ENCODE measurements at places on chromosomes 1 and 21.
A peak's percentile ranks its signal among the peaks of the same experiment; 100 is the strongest.

DNA sequence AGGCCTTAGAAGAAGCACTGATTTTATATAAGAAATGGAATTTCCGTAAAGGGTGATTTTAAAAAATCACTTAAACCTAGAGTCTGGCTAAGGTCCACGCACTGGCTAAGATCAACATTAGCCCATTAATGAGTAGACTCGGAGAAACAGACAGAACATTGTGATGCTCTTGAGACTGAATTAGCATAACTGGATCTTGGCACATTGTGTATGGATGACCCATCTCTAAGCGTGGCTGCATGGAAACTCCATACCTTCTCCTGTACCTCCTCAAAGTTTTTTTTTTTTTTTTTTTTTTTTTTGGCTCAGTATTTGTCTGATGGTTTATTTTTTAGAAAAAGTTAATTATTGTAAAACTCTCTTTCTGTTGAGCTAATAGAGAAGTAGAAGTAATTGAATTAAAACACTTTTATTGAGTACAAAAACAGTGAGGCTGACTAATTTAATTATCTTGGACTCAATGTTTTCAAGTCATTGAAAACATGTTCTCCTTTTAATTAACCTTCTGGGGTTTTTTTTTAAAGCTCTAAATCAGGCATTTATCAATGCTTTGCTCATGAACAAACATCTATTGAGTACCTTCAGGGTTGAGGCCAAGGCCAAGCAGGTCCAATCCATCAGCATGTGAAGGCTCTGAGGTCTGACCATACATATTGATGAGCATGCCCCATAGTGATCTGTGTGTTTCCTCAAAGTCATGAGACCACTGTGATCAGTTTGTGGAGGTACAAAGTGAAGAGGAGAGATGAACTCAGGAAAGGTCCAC lies 74.0 kb downstream of the TLR5 start:
- DNase-seq, result no peak

DNA sequence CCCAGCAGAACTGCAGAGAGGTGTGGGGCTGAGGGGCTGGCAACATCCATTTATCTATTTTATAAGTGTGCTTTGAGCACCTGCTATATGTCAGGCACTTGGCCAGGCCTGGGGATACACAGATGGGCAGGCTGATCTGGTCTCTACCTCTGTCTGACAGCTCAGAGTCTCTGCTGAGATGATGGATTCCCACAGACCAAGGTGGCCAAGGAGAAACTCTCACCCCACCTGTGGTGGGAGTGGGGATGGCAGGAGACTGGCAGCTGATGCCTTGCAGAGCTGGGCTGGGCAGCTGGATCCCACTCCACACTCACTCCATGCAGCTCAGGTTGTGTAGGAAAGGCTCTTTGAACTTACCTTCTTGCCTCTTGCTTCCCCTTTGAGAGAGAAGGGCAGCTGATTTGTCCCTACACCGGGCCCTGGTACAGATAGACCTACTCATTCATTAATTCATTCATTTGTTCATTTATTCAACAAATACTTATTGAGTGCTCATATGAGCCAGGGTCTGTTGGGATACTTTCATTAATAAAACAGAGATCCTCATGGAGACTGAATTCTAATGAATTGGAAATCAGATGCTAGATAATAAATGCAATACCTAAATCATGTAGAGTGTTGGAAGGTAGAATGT lies 9.0 kb downstream of the ADORA1 start:
- DNase-seq, result peak; percentile 46

DNA sequence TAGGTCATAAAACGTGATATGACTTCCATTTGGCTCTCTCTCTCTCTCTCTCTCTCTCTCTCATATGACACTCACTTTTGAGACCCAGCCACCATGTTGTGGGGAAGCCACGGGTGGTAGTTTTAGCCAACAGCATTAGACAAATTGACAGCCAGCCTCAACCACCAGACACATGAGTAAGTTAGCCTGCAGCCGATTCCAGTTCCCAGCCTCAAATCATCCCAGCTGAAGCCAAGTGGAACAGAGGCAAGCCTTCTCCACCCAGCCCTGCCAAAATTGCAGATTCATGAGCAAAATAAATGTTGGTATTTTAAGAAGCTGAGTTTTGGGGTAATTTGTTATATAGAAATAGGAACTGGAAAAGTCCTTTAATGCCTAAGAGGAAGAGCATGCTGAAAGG lies 98.0 kb upstream of the DNAH14 start:
- no peak for DNase-seq

DNA sequence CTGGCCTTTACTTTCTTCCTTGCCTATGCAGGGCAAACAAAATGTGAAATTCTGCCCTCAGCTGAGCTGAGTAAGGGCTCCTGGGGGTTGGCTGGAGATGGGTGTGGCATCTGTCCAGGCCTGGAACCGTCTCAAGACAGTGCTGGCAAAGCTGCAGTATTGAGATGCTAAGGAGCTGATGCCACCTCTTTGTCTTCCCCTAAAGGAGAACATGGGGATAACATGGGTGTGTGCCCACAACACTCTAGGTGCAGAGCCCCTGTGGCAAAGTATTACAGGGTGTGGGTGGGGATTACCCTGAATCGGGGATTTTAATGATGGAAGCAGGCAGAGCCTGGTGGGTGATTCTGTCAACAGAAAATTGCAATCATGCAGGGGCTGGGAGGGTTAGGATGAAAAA lies 2.5 kb upstream of the ST3GAL3 start:
- no peak for DNase-seq

- DNase-seq, result no peak
Observed at GRCh38 chr1:64882574-64883255, 83.6 kb downstream of the JAK1 start.

GRCh38 chr1:46770541-46770940 lies 28.3 kb upstream of the CYP4B1 start:
- no peak for DNase-seq

DNA sequence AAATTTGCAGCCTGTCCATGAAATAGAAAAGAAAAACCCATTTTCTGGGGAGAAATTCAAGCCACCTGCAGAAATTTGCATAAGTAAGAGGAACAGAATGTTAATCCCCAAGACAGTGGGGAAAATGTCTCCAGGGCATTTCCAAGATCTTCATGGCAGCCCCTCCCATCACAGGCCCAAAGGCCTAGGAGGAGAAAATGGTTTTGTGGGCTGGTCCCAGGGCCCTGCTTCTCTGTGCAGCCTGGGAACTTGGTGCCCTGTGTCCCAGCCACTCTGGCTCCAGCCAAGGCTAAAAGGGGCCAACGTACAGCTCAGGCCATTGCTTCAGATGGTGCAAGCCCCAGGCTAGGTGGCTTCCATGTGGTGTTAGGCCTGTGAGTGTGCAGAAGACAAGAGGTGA lies 155.6 kb downstream of the PRDM2 start:
- no peak for DNase-seq

DNA sequence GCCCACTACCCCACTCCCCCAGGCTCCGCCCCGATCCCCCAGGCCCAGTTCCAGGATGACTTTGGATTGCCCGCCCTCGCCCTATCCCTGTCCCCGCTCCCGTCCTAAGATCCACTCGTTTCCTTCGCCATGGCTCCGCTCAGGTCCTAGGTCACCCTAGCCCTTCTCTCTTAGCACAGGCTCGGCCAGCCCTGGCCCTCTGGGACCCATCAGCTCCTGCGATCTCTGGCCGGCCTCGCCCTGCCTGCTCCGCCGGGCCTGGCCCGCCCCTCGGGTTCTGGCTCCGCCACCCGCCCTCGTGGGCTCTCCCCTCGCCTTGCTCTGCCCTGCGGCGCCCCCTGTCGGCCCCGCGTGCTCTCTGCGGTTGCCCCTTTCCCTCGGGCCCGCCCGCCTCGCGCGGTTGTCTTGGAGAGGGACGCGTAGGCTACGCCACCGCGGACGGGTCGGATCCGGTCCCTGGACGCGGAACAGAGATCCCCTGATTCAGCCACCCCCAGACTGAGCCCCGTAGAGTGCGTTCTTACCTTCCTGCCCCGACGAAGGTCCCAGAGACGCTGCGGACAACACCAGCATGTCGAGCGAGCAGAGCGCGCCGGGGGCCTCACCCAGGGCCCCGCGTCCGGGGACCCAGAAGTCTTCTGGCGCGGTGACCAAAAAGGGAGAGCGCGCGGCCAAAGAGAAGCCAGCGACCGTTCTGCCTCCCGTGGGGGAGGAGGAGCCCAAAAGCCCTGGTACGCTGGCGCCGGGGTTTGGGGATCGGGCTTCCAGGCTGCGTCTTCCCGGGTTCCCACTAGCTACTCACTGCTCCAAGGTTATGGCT lies at the start of gene LRRC71:
Gene LRRC71, plus strand, starts transcription at position 400 of the 820 bp plus-strand sequence. Its CDS starts 172 bp downstream, at position 572.
- DNase-seq, result peak; percentile 89

GRCh38 chr1:96581772-96582171 lies 139.8 kb upstream of the PTBP2 start:
- DNase-seq, result peak; percentile 23

DNA sequence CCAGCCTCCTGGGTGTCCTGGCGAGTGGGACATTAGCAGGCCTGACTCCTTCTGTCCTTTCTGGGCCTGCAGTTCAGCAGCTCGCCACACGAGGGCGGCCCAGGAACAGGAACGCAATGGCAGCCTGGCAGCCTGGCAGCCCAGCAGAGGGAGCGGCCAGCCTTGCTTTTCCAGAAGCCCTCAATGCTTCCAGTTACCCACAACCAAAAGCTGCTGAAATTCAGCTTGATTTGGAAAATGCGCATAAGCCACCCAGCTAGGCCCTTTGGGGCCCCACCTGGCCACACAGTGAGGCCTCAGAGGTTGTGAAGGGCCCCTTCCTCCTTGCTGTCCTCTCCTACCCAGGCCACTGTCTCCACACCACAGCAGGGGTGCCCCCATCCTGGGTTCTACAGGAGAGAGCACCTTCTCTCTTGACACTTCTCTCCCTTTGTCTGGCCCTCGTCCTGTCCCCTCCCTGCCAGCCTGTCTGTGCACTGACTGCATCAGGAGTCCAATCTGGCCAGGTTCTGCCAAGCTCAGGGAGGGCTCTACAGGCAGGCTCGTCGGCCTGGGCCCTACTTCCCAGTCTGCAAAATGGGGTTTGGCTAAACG lies 103.4 kb upstream of the VAMP3 start:
- DNase-seq, result peak; percentile 77

GRCh38 chr21:15732290-15732995 lies 2.7 kb downstream of the USP25 start:
- DNase-seq, result peak; percentile 73

DNA sequence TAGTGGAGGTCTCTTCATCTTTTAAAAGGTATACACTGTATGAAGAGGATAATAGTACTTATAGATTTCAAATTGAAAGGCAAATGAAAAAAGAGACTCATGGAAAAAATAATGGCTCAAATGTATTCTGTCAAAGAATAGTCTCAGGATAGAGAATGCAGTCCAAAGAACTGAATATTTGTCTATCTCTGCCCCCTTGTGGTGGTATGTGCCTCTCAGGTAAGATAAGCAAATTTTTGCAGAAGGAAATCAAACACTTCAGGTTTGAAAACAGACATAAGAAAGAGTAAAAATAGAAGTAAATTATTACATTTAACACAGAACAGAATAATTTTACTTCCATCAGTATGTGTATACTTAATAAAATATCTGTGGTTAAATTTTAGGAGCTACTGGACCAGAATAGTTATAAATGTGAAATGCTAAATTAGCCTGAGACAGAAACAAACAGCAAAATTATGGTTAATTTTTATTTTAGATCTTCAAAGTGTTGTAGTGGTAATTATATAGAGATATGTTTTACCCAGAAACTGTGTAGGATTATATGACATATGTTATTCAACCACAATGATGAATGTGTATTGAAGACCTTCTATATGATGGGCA lies 164.4 kb upstream of the PALMD start:
- DNase-seq, result peak; percentile 61

DNA sequence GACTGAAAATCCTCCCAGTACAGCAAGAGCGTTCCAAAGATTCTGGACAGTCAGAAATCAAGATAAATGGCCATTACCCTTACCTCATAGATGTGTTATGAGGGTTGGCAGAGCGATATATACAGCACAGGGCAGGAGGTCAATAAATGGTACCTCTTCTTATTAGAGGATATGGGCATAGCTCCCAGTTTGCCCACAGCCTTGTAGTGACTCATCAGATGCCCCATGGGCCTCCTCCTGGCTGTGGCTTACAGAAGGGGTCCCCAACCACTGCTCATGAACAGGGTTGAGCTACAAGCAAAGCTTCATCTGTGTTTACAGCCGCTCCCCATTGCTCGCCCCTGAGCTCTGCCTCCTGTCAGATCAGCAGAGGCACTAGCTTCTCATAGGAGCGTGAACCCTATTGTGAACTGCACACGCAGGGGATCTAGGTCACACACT lies 7.3 kb upstream of the IFNGR2 start:
- DNase-seq, result peak; percentile 31

GRCh38 chr1:32393832-32394140 lies 455 bp downstream of the BSDC1 start:
- peak; percentile 47 for DNase-seq

DNA sequence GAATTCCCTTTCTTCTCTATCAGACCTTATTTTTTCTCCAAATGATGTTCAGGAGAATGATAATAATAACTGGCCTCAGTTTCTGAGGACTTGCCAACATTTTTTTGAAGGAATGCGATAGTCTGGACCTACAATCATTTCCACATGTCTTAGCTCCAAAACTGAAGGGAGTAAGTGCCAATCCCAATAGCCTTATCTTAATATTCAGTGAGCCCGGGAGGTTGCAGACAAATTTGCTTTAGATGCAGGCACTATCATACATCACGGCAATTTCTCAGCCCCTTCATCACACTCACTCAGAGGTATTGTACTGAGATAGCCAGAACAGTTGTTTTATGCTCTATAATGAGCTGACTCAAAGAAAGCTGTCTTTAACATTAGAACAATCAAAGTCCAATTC lies 796.9 kb downstream of the ADGRL2 start:
- no peak for DNase-seq

GRCh38 chr1:82154219-82154970 lies 353.7 kb downstream of the ADGRL2 start:
- DNase-seq, result no peak

All from NCI-H69 (cell line).